ENCODE measurements at places on chromosomes 7 and 10.

- no peak for DNase-seq
Measured at GRCh38 chr10:5512331-5512730, 12.4 kb upstream of the CALML3 start.

GRCh38 chr10:71536332-71536731, 139.6 kb downstream of the CDH23 start:
- no peak for DNase-seq

- DNase-seq = no peak
Measured at GRCh38 chr7:40717242-40717641, 582.4 kb downstream of the SUGCT start.

GRCh38 chr10:22243321-22243720, 25.5 kb upstream of the EBLN1 start:
- DNase-seq = no peak

DNA sequence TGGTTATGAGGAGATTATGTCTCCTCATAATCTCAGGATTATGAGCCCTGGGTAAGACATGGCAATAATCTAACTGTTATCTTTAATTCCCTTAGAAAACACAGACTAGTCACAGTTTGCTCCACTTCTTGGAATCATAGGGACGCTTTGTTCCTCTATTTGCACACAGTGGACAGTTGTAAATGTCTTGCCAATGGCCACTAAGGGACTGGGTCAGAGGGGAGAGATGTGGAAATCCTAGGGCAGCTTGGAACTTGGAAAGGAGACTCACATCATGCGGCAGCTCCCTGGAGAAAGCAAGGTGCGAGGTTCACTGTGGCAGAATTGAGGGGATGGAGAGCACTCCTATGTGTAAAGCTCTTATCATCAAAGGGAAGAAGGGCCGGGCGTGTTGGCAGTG, 266.1 kb downstream of the PRPF18 start:
- no peak for DNase-seq

GRCh38 chr7:91814189-91814588, 66.3 kb downstream of the MTERF1 start:
- no peak for DNase-seq

DNA sequence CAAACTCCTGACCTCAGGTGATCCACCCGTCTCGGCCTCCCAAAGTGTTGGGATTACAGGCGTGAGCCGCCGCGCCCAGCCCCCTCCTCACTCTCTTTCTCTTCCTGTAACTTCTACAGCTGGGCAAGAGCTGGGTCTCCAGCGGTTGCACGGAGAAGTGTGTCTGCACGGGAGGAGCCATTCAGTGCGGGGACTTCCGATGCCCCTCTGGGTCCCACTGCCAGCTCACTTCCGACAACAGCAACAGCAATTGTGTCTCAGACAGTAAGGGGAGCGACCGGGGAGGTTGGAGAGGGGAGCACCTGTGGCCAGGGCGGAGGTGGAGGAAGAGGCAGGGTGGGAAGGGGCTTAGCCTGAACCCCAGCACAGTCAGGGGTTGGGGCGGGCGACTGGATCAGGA, 41.4 kb downstream of the EPHB4 start:
- no peak for DNase-seq

- no peak for DNase-seq
Measured at GRCh38 chr10:132063432-132063831, 2.3 kb upstream of the JAKMIP3 start.

- DNase-seq = no peak
Measured at GRCh38 chr10:78224602-78225001, 190.9 kb downstream of the RPS24 start.

All from CD4-positive, alpha-beta T cell treated with Interleukin-2 at 100 ng/mL for 4 hours (primary cell).